ENCODE measurements at places on chromosomes 7 and 10.

- peak; percentile 2 for DNase-seq
These were observed at the start of gene LIPN for GRCh38 chr10:88759366-88760101. Gene LIPN (plus strand): TSS chr10:88760020. CDS start chr10:88761406, 1,386 bp downstream.

- DNase-seq: no peak
These were observed 39.6 kb downstream of the GRK5 start for GRCh38 chr10:119246862-119247549.

DNA sequence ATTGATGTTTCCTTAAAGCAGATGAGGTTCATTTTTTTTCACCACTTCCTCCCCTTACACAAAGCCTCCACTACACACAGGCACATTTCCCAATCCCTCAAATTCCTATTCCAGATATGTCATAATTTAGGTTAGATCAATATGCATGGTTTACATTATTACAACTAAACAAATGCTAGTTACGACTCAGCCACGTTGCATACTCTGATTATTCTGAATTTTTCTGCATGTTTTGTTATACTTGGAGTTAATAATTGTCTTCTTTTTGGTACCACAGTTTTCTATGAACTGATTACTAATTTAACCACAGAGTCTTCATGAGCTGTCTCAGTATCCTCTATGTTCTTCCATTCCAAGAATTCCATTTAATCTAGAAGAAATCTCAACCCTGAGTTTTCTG lies 4.4 kb upstream of the BICC1 start:
- DNase-seq: no peak

- no peak for DNase-seq
These were observed 5.8 kb downstream of the ZNF365 start for GRCh38 chr10:62380016-62380415.

All from OCI-LY7 (cell line).